ENCODE measurements at places on chromosomes 1 and 21. TPM values are rescaled to one million over a fixed set of nuclear protein-coding genes. Genes with fewer than 3 reads are reported as not detected.

Gene PLOD1
- 11.1 TPM for total RNA-seq

Gene GUCA2B
- not detected for total RNA-seq

Gene SPRR4
- not detected for total RNA-seq

DNA sequence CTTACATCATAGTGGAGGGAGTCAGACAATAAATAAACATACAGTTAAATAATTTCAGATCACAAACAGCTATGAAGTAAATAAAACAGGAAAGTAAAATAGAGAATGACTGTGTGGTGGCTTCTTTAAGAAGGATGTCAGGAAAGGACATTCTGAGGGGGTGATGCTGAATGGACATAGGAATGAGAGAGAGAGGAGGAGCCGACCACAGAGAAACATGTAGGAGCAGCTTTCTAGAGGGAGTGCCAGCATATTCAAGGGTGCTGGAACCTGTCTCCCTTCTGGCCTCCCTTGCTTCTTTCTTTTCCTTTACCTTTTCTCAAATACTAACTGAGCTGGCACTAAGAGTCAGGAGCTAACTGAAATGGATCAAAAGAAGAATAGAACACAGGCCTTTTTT, 20.5 kb upstream of the BCL10 start:
- no peak for DNase-seq
- no peak overlapping the region for H3K4me3 ChIP-seq

Data from activated CD4-positive, alpha-beta T cell treated with anti-CD3 and anti-CD28 coated beads, Interleukin-2, amount 10 ng/mL, durations not matched to agents 7 days and 5 days (primary cell).